ENCODE measurements at places on chromosomes 11 and 22. TPM values are rescaled to one million over a fixed set of nuclear protein-coding genes. Genes with fewer than 3 reads are reported as not detected.

Gene SLC22A25
- total RNA-seq: not detected

Gene MS4A6A
- not detected for total RNA-seq

Gene MS4A14
- total RNA-seq: not detected

Gene MS4A12
- total RNA-seq: not detected

Gene ART5
- 0.25 TPM for total RNA-seq

Gene NCR3LG1
- total RNA-seq: 3.5 TPM

Gene DERL3
- total RNA-seq: not detected

Gene LRRN4CL
- 8.5 TPM for total RNA-seq

Measured in cardiac ventricle fibroblast (primary cell).